ENCODE measurements at places on chromosomes 5 and 9.

DNA sequence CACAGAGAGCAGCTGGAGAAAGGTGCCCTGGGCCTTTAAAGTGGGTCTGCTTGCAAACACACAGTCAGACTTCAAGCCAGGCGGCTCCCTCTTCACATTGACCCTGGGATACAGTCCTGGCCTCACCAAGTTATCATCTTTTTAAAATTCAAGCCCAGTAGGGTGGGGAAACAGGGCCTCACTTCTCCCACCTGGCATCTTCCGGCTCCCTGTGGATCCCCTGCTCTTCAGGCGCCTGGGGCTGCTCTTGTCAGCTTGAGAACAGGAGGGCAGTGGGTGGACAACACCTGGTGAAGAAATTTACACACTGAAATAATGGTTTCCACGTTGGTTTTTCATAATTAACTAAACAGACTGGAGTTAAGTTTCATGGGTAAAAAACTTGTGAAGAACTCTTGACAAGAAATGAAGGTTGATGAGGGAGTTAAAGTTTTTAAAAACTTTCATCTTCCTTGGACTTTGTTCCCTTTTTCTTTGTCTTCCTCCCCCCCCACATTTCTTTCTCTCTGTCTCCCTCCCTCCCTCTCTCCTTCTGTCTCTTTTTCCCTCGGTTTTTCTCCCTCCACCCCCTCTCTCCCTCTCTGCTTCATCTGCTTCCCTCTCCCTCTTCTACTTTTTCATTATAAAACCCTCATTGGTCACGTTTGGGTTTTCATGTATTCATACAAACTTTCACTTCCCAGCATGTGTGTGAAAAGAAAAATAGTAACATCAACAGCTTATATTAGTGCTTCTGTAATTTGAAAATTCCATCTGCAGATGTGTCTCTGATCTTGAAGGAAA, 219.6 kb downstream of the DMRT2 start:
- no peak overlapping the region for H3K4me3 ChIP-seq
- DNase-seq = no peak
- no peak overlapping the region for H3K27ac ChIP-seq
- no peaks in the 10 kb centered on the region for H3K4me1 ChIP-seq
- H3K27me3 ChIP-seq = no peaks in the 10 kb centered on the region

- DNase-seq = no peak
- H3K36me3 ChIP-seq = no peaks in the 10 kb centered on the region
- H3K4me3 ChIP-seq = no peak overlapping the region
- no peaks in the 10 kb centered on the region for H3K27me3 ChIP-seq
- H3K4me1 ChIP-seq = no peaks in the 10 kb centered on the region
These were observed 267.5 kb downstream of the SLF1 start for GRCh38 chr5:94885931-94886330.

DNA sequence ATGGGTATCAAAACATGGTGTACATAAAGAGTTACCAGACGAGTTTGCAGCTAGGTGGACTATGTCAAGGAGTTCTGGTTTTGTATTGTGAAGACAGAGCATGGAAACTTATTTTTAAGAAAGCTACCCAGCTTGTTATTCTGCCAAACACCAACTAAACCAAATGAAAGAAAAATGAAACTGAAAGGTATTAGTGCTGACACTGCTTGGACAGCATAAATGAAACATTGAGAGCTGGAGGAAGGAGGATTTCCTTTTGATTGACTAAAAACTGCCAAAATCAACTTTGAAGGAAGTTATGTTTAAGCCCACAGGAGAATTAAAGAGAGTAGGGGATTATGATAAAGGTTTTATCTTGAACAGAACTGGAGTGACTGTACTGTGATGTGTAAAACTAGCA, 766.2 kb downstream of the PTPRD start:
- H3K4me3 ChIP-seq = no peak overlapping the region
- DNase-seq = no peak
- no peaks in the 10 kb centered on the region for H3K36me3 ChIP-seq
- no peaks in the 10 kb centered on the region for H3K4me1 ChIP-seq
- no peak overlapping the region for H3K27ac ChIP-seq

- DNase-seq = no peak
- H3K27me3 ChIP-seq = no peaks in the 10 kb centered on the region
- no peak overlapping the region for H3K4me3 ChIP-seq
- H3K36me3 ChIP-seq = no peaks in the 10 kb centered on the region
These were observed 190.5 kb downstream of the ADAMTS12 start for GRCh38 chr5:33701251-33701650.

- H3K27ac ChIP-seq = no peak within 1 kb of the TSS
- H3K36me3 ChIP-seq = no peaks in the 10 kb centered on the region
- H3K27me3 ChIP-seq = no peaks in the 10 kb centered on the region
- DNase-seq = no peak
- H3K4me1 ChIP-seq = peaks cover 7% of the 10 kb centered on the region
- no peak within 1 kb of the TSS for H3K4me3 ChIP-seq
These were observed at the start of gene HSPB3 for GRCh38 chr5:54455413-54456157. TSS of gene HSPB3 (plus strand) at chr5:54455699. CDS start at chr5:54455790, 91 bp downstream.

- no peaks in the 10 kb centered on the region for H3K36me3 ChIP-seq
- H3K4me3 ChIP-seq = no peak overlapping the region
- H3K27ac ChIP-seq = peak overlapping the region; percentile 94
- no peaks in the 10 kb centered on the region for H3K27me3 ChIP-seq
- peaks cover 34% of the 10 kb centered on the region for H3K4me1 ChIP-seq
These were observed 53.9 kb downstream of the ZNF366 start for GRCh38 chr5:72453246-72453775.
